ENCODE measurements at places on chromosomes 3 and 15. TPM values are rescaled to one million over a fixed set of nuclear protein-coding genes. Genes with fewer than 3 reads are reported as not detected.

CCDC39 gene
- 0.34 TPM for total RNA-seq

XCR1 gene
- not detected for total RNA-seq

FOXB1 gene
- 2.1 TPM for total RNA-seq

CKMT1B gene
- 30.5 TPM for total RNA-seq

DCBLD2 gene
- 63.8 TPM for total RNA-seq

CCR9 gene
- total RNA-seq = not detected

TMEM207 gene
- total RNA-seq = not detected

DNA sequence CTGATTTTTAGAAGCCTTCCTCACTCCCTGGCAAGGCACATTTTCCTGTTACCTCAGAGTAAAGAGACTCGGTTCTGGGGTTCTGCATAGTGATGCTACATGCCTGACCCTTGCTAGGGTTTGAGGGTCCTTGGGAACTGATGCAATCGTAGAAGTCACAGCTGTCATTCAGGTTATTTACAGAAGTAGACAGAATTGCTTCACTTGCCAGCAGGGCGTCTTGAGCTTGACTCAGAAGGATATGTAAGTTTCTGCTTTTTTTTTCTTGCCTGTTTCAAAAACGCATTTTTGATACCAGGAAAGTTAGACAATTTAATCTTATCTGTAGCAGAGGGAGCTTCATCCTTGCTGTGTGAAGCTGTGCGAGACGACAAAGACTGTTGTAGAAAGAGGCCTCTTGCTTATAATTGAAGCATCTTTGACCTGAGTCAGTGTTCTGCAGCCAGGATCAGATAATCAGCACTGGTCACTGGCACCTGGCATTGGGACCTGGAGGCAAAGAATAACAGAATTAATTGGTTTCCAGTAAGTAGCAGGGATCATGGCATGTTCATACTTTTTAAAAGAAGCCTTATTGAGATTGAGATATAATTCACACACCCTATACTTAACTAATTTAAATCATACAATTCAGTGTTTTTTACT lies 24.8 kb downstream of the CACNA1D start:
- DNase-seq = no peak
- H3K4me3 ChIP-seq = no peak overlapping the region
- no peaks in the 10 kb centered on the region for H3K27me3 ChIP-seq
- no peaks in the 10 kb centered on the region for H3K36me3 ChIP-seq
- H3K27ac ChIP-seq = no peak overlapping the region

DNA sequence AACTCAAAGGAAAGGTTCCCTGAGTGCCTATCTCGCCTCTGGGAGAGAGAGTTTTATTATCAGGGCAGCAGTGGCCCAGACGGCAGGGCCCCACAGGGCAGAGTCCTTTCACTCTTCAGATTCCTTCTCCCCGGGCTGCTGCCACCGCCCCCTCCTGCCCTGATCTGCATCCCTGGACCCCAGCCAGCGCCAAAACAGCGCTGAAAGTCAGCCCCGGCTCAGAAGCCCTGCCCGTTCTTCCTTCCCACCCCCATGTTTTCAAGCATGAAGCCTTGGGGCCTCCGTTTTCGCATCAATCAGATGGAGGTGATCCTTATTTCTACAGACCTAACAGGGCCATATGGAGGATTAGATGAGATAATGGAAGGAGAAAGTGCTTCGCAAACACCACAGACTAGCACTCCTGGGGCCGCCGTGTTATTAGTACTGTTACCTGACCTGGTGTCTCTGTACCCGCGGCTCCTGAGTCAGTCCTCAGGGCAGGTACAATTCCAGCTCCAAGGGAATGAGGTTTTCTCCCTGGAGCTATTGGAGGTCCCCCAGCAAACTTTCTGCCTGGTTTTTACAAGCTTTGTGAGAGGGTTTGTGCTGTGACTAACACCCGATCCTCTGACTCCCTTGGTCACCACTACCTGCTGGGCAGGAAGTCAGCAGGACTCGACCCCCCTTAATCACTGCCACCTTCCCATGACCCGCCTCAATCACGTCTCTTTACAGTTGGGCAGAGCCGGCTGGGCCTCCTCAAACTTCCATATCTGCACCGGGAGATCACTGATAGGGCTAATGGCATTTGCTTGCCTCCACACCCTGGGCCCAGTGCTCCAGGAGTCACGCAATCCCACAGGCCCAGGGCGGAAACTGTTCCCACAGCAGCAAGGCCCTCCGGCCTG lies 39.5 kb upstream of the TSEN2 start:
- no peaks in the 10 kb centered on the region for H3K36me3 ChIP-seq
- no peak overlapping the region for H3K4me3 ChIP-seq
- H3K27me3 ChIP-seq = no peaks in the 10 kb centered on the region
- DNase-seq = no peak
- H3K4me1 ChIP-seq = peaks cover 8% of the 10 kb centered on the region

DNA sequence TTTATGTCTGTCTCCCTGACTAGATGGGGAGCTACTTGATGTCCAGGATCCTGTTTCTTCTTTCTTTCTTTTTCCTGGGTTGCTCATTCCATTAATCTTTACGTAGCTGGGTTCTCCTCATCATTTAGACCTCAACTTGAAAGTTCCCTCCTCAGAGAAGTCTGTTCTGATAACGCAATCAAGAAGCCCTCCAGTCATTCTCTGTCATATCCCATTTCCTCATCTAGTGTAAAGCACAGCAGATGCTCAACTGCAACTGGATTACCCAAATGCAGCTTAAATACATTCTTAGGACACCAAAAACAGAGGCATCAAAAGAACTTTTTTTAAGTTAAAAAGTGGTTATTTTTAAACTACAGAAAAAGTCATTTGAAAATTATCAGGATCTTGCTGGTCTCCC lies 51.7 kb upstream of the ST3GAL6 start:
- no peaks in the 10 kb centered on the region for H3K27me3 ChIP-seq
- no peaks in the 10 kb centered on the region for H3K36me3 ChIP-seq
- DNase-seq = no peak
- no peak overlapping the region for H3K4me3 ChIP-seq
- no peak overlapping the region for H3K27ac ChIP-seq

GRCh38 chr3:184656458-184656828 lies 55.4 kb downstream of the MAGEF1 start:
- no peak overlapping the region for H3K27ac ChIP-seq
- peaks cover 27% of the 10 kb centered on the region for H3K4me1 ChIP-seq
- no peaks in the 10 kb centered on the region for H3K36me3 ChIP-seq
- no peak for DNase-seq

DNA sequence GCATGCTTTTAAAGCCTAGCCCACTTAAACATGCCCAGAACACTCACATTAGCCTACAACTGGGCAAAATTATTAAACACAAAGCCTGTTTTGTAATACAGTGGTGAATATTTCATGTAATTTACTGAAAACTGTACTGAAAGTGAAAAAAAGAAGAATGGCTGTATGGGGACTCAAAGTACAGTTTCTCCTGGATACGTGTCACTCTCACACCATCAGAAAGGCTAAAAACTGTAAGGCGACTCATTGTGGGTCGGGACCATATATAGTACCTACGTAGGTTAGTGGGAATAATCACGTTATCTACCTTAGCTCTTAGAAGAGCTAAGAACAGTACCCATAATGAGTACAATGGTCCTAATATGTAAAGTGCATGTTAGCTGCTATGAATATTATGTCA lies 80.2 kb upstream of the SPATA12 start:
- DNase-seq = no peak
- no peak overlapping the region for H3K27ac ChIP-seq
- no peaks in the 10 kb centered on the region for H3K27me3 ChIP-seq
- H3K36me3 ChIP-seq = no peaks in the 10 kb centered on the region
- no peak overlapping the region for H3K4me3 ChIP-seq

GRCh38 chr3:183524476-183524875 lies 31.0 kb downstream of the KLHL6 start:
- no peaks in the 10 kb centered on the region for H3K36me3 ChIP-seq
- no peak for DNase-seq

DNA sequence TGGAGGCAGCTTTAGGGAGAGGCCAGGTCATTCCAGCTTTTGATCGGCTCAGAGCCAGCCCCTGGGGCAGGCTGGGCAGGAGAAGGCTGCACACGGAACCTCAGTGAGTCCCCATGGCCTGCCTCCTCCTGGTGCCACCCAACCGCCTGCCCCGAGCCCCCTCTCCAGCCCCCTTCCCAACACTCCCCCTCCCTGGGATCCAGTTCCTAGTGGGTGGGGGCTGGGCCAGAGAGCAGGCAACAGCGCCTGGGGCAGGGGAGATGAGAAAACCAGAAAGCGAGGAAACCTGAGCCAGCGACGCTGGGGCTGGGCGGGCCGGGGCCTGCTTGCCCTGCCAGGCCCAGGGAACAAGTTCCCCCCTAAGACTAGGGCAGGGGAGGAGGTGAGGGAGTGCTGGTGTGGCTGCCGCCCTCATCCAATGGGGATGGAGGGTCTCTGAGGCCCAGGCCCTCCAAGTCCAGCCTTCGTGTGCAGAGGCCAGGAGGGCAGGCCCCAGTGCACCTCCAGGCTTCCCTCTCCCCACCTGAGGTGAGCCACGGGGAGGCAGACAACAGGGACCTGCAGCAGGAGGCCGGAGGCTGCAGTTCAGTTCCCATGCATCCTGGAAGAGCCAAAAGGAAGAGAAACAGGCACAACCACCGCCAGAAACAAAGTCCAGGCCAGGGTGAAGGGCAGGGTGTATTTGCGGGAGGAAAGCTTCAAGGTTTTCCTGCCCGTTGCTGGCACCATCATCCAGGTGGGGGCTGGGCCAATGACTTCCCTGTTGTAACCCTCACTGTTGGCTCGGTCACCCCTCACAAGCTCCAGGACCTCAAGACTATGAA lies 4.0 kb upstream of the SEMA3F start:
- DNase-seq = no peak
- H3K27me3 ChIP-seq = peaks cover 19% of the 10 kb centered on the region
- peaks cover 5% of the 10 kb centered on the region for H3K4me1 ChIP-seq
- no peaks in the 10 kb centered on the region for H3K36me3 ChIP-seq

DNA sequence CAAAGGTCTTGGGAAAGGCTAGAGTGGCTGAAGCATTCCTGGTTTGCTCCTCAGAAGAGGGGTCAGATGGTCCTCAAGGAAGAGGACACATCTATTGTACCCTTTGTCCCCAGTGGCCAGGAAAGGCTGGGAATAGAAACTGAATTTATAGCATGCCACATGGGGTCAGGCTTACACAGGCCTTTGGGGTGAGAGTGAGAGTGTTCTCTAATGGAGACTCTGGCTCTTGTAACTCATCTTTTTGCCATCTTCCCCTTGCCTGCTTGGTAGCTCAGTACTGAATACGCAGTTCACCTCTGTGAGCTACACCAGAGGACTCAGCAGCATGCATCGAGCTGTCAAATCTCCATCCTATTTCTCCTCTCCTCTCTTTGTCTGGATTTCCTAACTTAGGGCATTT lies 87.5 kb downstream of the ATP2B2 start:
- no peak overlapping the region for H3K4me3 ChIP-seq
- DNase-seq = no peak
- H3K4me1 ChIP-seq = no peaks in the 10 kb centered on the region
- H3K27me3 ChIP-seq = no peaks in the 10 kb centered on the region
- H3K27ac ChIP-seq = no peak overlapping the region

DNA sequence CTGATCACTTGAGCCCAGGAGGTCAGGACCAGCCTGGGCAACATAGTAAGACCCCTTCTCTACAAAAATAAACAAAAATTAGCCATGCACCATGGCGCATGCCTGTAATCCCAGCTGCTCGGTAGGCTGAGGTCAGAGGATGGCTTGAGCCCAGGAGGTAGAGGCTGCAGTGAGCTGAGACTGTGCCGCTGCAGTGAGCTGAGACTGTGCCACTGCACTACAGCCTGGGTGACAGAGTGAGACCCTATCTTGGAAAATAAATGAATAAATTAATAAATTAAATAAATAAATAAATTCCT lies 10.8 kb downstream of the SHISA5 start:
- H3K4me1 ChIP-seq = no peaks in the 10 kb centered on the region
- peaks cover 15% of the 10 kb centered on the region for H3K36me3 ChIP-seq
- no peak overlapping the region for H3K27ac ChIP-seq
- no peak overlapping the region for H3K4me3 ChIP-seq
- no peaks in the 10 kb centered on the region for H3K27me3 ChIP-seq

DNA sequence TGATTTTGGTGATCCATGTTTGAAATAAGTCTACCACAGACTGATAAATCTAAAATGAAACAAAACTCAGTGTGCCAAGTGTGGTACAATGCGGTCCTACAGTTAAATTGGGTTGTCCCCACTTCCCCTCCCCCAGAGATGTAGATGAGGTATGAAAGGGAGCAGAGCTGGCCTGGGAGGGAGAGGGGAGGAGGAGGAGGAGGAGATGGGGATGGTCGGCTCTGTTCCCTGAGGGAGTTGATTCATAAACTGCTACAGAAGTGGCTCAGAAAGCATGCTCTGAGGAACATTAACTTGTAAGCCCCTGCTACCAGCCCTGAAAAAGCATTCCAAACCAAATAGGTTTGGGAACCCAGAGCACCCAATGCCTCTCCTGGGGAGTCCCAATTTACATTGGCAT lies 28.0 kb upstream of the CHRNB4 start:
- peaks cover 9% of the 10 kb centered on the region for H3K4me1 ChIP-seq
- no peaks in the 10 kb centered on the region for H3K27me3 ChIP-seq
- DNase-seq = no peak
- no peak overlapping the region for H3K27ac ChIP-seq
- no peak overlapping the region for H3K4me3 ChIP-seq

- no peak overlapping the region for H3K4me3 ChIP-seq
- no peaks in the 10 kb centered on the region for H3K36me3 ChIP-seq
Observed at GRCh38 chr15:35308802-35309201, 223.7 kb upstream of the NANOGP8 start.
